ENCODE measurements at places on chromosomes 12 and 14.

DNA sequence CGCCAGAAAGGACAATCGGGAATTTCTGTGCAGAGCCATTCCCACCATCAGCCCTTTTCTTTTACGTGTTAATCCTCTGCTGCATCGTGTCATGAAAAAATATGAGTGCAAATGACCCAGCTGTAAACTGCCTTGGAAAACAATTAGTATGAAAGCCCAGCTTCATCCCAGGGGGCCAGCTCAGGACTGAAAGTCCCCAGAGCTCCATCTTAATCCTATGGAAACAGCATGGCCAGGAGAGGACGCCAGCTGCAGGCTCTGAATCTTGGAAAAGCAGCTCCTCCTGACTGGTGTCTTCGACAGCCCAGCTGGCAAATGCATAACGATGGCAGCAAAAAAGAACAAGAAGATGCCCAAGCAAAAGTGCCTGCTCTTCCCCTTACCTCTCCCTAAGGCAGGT, 191.5 kb downstream of the NTF3 start:
- no peak for DNase-seq

GRCh38 chr12:116651089-116651488, 86.8 kb downstream of the SPRING1 start:
- DNase-seq = no peak

GRCh38 chr12:5577741-5578140, 145.8 kb downstream of the NTF3 start:
- no peak for DNase-seq

DNA sequence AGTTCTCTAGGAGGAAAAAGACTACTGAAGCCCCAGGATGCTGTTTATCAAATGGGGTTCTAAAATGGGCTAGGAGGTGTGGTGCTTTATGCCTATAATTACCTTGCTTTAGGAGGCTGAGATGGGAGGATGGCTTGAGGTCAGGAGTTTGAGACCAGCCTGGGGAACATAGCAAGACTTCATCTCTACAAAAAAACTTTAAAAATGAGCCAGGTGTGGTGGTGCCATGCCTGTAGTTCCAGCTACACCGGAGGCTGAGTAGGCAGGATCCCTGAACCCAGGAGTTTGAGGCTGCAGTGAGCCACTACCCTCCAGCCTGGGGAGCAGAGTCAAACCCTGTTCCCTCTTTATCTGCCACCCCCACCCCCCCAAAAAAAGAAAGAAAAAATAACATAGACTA, 23.3 kb upstream of the SLC2A3 start:
- no peak for DNase-seq

DNA sequence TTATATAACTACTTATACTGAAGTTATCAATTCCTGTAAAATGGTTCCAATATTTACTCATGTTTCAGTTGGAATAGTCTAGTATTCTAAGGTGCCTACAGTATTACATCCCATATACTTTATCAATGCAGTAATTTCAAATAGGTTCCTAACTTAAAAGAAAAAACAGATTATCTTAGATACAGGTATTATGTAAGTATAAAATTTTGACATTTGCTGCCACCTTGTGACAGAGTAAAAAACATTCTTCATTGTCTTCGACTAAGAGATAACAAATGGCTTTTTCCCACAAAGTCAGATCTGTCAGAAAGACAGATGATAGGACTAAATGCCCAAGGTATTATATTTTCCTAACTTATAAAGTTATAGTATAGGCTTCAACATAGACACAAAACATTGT, 78.7 kb downstream of the TXNDC16 start:
- peak; percentile 40 for DNase-seq

DNA sequence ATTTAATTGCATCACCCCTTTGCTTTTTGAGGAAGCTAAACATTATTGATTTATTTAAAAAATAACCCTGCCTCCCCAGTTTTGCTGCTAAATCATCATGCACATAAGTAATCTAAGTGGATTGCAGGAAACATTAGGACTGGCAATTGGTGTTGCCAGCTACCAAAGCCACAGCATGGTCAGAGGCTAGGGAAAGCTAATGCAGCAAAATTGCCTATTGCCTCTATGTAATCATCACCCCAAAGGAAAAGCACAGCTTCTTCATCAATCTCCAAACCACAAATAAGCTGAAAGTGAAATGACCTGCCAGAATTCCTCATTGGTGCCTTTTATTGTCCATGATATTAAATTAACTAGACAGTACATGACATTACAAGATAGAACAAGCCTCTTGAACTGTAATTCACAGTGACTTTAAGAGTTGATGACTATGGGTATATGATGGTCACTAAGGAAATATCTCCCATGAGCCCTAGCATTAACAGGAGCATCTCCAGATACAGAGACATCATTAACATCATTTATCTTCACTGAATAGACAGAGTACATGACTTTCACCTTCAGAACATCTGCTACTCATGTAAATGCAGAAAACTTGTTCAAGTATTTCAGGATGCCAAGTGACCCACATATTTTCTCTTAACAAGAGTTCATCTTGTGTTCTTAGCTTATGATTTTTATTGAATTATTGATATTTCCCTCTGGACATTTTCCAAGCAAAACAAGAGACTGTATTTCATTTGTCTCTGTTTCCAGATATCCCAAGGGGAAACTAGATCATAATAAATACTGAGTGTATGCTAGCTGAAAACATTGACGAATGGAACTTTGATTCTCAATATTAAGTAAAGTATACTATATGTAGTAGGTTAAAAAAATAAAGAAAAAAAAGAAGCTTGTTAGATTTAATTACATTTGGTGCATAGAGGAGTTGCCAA, 29.4 kb downstream of the PTPRR start:
- no peak for DNase-seq

DNA sequence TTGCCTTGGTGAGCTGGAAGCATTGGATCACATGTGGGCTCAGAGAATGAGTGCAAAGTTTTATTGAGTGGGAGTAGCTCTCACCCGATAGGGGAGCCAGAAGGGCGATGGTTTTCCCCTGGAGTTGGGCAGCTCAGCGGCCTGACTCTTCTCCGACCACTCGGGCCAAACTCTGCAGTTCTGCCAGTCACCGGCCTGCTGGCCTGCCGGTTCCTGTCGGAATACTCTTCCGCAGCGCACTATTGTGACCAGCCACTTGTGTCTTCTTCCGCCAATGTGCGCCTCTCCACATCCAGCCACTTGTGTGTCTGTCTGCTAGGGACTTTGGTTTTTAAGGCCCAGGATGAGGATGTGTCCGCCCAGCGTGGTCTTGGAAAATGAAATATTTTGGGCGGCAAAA, 43.5 kb upstream of the PRKD1 start:
- DNase-seq = no peak

DNA sequence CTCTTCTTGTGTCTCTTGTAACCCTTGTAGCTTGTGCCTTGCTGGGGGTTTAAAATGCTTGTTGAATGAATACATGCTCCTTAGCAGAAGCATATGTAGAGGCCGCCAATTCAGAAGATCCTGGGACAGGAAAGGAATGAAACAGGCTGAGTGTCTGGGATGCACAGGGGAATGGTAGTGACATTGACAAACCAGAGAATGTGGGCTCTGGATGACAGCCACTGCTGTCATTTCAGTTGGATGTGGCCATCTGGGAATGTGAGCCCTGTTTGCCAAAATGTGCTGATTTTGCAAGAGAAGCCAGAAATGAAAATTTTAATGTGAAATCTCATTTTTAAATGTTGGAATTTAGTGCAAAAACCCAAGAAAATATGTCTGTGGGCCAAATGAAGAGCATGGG, 136.8 kb downstream of the DACT1 start:
- no peak for DNase-seq

- no peak for DNase-seq
These were observed 111.4 kb downstream of the ZFP36L1 start for GRCh38 chr14:68681256-68682011.

GRCh38 chr12:2520722-2521246, 274.0 kb upstream of the FKBP4 start:
- no peak for DNase-seq

GRCh38 chr12:131591136-131591535, 119.8 kb upstream of the SFSWAP start:
- DNase-seq = no peak

- DNase-seq = no peak
These were observed 11.4 kb upstream of the ATP2A2 start for GRCh38 chr12:110269622-110270124.

DNA sequence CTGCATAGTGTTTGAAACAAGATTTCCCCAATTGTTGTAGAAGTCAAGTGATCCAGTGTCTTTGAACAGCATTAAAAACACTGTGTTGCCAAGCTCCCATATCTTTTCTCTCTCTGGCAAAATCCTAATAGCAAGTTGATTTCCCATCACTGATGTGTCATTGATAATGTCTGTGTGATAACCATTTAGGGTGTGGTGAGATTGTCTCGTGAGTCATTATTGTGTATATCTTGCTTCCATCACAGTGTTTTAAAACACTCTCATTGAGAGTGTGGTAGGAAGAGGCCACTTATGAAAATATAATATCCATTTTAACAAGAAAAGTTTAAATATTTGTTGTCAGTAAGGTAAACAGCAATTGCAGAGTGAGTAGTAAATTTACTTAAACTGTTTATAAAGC, 74.7 kb downstream of the PRORP start:
- DNase-seq = no peak

DNA sequence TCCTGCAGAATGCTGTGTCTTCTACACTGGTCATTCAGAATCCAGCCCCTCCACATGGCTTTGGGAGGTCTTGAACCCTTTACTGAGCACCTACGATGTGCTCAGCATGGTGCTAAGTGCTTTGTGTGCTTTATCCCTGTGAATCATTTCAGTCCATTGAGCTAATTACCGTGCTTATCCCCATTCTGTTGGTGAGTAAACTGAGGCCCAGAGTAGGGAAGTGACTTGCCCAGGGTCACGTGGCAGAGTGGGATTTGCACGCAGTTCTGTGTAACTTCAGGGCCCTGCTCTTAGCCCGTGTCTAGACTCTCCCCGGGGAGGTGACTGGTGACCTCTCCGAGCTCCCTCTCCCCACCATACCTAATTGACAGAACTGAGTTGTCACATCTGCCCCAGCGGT, 27.4 kb downstream of the MVK start:
- no peak for DNase-seq

GRCh38 chr14:104118006-104118844, 20.2 kb upstream of the KIF26A start:
- no peak for DNase-seq

DNA sequence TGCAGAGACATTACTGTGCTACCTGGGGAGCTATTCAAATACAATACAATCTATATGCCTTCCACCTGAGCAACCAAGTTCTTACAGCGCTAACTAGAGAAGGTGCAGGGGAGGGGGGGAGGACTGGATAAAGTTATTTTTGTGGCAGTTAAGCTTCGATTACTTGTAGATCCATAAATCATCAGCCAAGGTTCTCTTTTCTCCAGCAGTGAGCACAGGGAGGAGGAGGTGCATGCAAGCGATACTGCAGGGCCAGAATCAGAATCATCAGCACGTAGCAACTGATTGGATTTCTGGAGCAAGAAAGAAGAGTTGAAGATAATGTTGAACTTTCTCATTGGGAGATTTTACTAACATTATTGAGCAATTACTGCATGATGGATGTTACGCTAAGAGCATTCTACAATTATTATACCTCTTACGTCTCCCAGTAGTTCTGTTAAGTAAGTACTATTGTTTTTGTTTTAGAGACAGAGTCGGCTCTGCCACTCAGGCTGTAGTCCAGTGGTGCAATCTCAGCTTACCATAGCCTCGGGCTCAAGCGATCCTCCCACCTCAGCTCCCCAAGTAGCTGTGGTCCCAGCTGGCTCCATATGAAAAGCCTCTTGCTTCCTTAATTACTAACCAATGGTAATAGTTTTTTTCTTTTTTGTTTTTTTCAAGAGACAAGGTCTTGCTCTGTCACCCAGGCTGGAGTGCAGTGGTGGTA, 74.6 kb upstream of the EEA1 start:
- DNase-seq = no peak

GRCh38 chr12:24027352-24027751, 77.9 kb upstream of the SOX5 start:
- no peak for DNase-seq

GRCh38 chr14:50740856-50741255, 72.8 kb upstream of the SAV1 start:
- DNase-seq = no peak

DNA sequence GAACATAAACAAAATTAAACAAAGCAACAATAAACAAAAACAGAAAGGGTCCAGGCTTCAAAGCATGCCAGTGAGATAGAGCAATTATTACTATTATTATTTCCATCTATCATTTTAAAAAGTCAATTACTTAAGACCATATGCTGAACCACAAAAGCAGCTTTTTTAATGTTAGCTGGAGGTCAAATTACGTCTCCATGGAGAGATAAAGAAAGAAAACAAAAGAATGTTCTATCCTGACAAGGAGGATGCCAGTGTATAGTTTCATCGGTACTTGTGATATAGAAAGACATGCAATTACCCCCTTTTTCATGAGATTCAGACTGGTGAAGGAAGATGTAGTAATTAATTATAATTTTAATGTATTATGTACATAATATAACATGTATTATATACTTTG, 81.6 kb upstream of the DCN start:
- no peak for DNase-seq

GRCh38 chr14:68810173-68811153, 17.6 kb upstream of the ZFP36L1 start:
- no peak for DNase-seq

DNA sequence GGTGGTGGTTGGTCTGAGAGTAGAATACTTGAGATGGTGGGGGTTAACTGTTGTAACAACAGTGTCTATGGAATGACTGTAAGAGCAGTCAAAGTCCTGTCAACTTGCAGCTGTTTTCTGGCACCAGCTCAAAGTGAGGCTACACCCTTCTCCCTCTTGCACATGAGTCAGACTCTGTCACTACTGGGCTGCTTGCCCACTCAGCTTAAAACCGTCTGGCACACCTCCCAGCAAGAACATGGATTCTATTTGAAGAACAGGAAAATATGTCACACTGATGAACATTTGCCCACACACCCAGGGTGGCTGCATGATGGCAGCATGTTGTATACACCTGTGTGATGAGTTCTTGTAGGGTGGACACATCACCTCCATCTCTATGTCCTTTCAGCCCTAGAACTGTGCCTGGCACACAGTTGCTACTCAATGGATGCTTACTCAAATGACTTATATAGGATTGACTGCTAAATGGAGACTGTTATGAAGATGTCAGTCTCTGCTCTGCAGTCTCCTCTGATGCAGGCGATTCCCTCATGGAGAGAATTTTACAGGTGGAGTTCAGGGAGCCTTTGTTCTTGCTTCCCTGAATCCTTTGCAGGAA, 19.3 kb upstream of the SERPINA6 start:
- DNase-seq = peak; percentile 99

DNA sequence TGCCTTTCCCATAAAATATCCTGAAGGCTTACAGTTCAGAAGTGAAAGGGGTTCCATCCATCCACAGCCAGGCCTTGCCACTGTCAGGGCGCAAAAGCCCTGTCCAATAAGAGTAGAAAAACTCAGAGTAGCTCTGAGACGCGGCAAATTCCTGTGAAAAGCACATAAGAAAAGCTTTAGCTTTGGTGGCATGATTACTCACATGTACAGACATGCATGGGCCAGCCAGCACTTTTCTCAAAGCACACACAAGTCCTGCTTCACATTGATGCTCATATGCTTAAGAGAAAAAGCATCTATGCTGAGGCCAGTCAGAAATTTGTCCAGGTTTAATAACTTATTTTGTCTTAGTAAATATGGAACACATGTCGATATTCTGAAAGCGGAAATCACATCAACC, 25.5 kb downstream of the CLEC1A start:
- DNase-seq = no peak

- DNase-seq = no peak
These were observed 2.7 kb downstream of the SPRYD3 start for GRCh38 chr12:53076461-53076860.

GRCh38 chr14:75088566-75089373, 19.3 kb downstream of the ZC2HC1C start:
- DNase-seq = no peak

GRCh38 chr14:65926504-65926903, 514.0 kb downstream of the FUT8 start:
- DNase-seq = no peak

Data from LNCaP clone FGC (cell line).